ENCODE measurements at places on chromosomes 16 and 17.

- DNase-seq: no peak
These were observed 25.2 kb upstream of the ERN1 start for GRCh38 chr17:64155129-64155528.

DNA sequence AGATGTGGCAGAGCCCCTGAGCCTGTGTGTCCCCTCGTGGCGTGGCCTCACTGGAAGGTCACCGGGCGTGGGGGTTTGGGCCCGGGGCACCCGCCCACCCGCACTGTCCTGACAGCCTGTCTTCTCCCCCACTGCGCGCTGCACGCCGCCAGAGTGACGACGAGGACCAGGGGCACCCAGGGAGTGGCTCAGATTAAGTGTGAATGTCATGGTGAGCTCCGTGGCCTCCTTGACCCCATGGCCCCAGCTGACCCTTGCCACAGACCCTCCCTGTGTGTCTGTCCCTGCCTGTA, 15.1 kb downstream of the PRSS27 start:
- no peak for DNase-seq

GRCh38 chr17:66850692-66851091, 15.8 kb downstream of the CACNG5 start:
- DNase-seq: no peak

- DNase-seq: peak; percentile 99
These were observed 1.6 kb upstream of the MRPL58 start for GRCh38 chr17:75010683-75011400.

- DNase-seq: no peak
These were observed 2.2 kb downstream of the NT5M start for GRCh38 chr17:17305281-17305801.

DNA sequence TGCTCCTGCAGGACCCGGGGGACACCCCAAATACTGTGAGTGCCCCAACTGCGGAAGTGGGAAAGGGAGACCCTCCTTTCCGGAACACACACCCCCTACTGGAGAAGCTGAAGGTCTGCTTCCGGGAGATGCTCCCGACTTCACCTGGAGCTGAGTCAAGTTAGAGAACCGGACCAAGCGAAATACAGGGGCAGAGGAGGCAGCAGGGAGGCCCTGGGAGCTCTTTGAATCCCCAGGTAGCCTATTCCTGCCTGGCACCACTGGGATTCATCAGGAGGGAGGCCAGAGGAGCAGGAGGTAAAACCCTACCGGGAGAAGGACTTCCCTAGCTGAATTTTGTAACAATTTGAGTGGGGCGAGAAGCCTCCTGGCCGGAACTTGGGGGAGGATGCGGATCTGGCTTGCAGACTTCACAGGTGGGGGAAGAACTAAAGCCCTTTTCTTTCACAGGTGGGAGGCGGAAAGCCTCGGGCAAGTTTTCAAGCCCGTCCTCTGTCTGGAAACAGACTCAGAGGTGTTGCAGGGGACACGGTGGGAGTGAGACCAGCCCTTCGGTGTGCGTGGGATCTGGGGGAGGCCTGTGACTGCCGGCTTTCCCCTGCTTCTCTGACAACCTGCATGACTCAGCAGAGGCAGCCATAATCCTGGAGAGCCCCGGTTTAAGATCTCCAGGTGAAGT, 22.4 kb upstream of the TEKT1 start:
- DNase-seq: no peak

GRCh38 chr16:83953796-83954576, 946 bp downstream of the OSGIN1 start:
- peak; percentile 49 for DNase-seq

- DNase-seq: no peak
These were observed 3.6 kb downstream of the SNTB2 start for GRCh38 chr16:69190598-69190997.

DNA sequence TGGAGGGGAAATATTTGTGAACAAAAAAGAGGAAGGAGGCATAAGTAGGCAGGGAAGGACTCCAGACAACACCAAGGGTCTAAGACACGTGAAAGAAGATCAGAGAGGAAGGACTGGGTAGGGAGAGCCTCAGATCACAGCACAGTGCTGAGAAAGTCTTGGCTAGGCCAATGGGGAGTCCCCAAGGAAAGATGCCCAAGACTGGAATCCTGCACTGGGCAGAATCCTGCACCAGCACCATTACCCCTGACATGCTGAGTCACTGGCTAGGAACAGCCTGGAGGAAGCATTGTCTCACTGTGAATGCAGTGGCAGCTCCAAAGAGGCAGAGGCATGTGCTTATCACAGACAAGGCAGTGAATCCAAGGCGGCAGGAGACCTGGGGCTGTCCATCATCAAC, 19.2 kb downstream of the CLEC19A start:
- no peak for DNase-seq

DNA sequence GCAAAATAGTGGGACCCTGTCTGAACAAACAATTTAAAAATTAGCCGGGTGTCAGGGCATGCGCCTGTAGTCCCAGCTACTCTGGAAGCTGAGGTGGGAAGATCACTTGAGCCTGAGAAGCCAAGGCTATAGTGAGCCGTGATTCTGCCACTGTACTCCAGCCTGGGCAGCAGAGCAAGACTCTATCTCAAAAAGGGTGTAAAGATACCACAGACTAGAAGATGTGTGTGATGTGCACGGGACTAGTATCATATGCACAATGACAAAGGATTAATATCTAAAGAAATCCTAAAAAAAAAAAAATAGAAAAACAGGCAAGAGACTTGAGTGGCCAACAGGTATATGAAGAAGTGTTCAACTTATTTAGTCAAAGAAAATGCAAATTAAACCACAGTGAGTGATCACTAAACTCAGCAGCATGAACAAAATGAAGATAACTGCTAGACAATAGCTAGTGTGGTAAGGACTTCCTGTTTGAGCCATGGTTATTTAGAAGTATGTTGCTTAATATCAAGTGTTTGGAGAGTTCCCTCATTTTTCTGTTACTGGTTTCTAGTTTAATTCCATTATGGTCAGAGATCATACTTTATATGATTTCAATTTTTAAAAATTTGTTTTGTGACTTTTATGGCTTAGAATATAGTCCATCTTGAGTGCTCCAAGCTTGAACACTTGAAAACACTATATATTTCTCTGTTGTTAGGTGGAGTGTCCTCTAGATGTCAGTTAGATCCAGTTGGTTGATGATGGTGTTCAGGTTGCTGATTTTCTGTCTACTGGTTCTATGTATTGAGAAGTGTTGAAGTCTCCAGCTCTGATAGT, 14.7 kb upstream of the SLX4 start:
- DNase-seq: no peak

- DNase-seq: no peak
These were observed 4.8 kb upstream of the USP10 start for GRCh38 chr16:84694980-84695379.

DNA sequence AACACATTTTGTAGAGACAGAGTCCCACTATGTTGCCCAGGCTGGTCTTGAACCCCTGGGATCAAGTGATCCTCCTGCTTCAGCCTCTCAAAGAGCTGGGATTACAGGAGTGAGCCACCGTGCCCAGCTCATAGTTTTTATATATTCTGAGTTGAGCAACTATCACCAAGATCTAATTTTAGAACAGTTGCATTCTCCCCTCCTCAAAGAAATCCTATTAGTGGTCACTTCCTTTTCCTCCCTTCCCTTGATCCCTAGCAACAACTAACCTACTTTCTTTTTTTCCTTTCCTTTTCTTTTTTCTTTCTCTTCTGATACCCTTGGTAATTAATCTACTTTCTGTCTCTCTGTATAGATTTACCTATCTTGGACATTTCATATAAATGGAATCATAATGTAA, 61.5 kb upstream of the B4GALNT2 start:
- DNase-seq: no peak

- no peak for DNase-seq
These were observed 28.2 kb upstream of the TNFRSF13B start for GRCh38 chr17:16999931-17000625.

- DNase-seq: no peak
These were observed 5.9 kb upstream of the ALKBH5 start for GRCh38 chr17:18177722-18178121.

DNA sequence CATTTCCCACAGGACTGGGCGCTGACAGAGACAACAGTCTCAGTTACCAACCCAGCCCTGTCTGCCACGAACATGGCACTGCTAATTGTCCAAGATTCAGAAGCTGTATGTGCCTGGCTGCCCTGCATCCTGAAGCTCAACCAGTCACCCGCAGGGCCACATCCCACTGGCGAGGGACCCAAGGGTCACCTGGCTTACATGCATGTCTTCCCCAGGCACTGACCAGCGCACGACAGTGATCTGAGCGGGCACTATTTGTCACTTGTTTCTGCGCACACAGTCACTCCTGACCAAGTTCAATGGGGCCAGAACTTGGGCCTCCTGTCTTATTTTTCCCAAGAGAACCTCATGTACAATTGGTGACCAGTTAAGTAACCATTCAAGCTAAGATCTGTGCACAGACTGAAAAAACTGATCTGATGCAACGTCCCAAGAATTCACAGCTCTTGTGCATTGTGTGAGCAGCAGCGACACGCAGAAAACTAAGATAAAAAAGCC, 13.1 kb downstream of the USP7 start:
- no peak for DNase-seq

DNA sequence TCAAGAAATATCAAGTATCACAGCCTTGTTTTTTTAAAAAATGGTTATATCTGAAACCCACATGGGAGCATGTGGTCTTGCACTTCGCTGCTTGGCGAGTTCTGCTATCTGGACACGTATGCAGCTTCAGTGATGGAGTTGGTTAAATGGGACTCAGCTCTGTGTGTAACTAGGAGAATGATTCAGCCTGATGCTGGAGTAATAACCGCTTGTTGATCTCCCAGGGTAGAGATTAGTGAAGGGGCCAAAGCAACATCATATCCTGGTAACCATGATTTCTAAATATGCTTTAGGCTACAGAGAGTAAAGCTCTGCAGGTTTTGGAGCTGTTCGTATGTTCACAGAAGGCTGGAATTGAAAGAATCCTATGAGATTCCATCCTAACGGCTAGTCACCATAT, 63.2 kb downstream of the IQCK start:
- no peak for DNase-seq

DNA sequence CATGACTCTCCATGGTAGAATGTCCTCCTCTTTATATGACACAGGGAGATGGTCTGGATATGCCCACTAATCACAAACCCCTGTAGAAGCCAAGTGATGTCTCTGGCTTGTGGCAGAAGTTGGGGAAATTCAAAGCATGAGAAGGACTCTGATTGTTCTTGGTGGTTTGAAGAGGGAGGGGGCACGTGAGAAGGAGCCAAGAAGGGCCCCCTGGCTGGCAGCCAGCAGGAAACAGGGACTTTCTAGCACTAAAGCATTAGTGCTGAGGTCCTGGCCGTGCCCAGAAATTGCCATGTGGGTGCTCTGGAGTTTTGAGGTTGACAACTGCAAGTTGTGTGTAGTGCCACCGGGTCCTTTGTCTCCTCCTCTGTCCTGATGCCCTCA, 199.9 kb downstream of the LGALS9B start:
- no peak for DNase-seq

- DNase-seq: no peak
These were observed 23.8 kb upstream of the ERN1 start for GRCh38 chr17:64153565-64154312.

DNA sequence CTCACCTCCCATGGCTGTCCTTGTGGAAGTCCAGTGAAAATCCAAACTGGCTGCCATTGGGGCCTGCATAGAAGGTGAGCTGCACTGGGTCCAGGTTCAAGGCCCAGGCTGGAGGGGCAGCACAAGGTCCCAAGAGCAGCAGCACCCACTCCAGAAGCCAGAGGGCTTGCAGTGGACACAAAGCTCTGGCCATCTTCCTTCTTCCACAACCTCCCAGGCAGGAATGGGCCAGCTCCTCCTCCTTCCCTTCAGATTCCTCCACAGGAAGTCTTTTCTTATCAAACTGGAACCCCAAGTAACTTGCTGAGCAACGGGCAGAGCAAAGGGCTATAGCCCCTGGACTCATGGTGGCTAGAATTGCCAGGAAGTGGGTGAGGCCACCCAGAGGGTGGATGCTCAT, at the start of gene ITGA2B:
TSS of gene ITGA2B (minus strand) at position 369 of the 400 bp plus-strand sequence. CDS start at position 193, 176 bp downstream.
- DNase-seq: no peak

GRCh38 chr17:30821871-30822723, 2.4 kb downstream of the CRLF3 start:
- no peak for DNase-seq

DNA sequence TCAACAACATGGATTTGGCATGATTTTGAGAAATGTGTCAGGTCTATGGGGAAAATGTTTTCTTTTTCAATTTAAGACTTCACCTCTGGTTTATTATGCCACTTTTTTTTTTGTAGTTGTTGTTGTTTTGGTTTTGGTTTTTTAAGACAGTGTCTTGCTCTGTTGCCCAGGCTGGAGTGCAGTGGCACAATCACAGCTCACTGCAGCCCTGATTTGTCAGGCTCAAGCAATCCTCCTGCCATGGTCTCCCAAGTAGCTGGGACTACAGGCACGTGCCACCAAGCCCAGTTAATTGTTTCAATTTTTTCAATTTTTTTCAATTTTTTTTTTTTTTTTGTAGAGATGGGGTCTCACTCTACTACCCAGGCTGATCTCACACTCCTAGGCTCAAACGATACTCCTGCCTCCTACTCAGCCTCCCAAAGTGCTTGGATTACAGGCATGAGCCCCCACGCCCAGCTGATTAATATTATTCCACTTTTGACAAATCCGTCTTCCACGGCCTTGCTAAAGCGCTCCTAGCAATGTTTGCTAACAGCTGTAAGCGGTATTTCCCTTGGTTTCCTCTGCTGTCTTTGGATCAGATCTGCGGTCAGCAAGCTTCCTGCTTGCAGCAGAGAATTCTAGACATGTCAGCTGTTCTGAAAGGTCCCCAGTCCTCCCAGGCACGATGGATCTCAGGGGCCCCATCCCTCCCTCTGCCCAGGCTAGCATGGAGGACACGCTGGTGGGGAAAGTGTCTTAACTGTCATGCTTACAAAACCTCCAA, 7.0 kb upstream of the MILR1 start:
- DNase-seq: peak; percentile 78

DNA sequence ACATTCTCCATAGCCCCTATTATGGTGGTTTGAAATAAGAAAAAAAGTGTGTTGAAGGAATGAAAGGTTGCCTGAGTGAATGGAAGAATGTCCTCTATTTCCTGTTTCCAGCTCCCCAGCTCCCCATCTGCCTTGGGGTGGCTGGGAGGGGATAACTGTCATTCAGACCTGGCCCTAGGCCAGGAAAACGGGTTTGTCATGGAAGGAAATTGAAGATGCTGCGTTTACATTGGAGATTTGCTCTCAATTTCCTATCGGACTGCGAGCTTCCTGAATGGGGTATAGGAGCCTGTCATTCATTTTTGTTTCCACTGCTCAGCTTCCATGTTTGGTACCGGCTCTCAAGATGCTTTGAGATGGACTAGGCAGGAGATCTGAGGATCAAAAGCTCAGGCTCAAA, 2.2 kb upstream of the FZD2 start:
- no peak for DNase-seq

GRCh38 chr16:67701420-67701819, 17.7 kb downstream of the GFOD2 start:
- DNase-seq: no peak

- peak; percentile 90 for DNase-seq
These were observed 89.8 kb downstream of the CYB561 start for GRCh38 chr17:63356337-63356757.

DNA sequence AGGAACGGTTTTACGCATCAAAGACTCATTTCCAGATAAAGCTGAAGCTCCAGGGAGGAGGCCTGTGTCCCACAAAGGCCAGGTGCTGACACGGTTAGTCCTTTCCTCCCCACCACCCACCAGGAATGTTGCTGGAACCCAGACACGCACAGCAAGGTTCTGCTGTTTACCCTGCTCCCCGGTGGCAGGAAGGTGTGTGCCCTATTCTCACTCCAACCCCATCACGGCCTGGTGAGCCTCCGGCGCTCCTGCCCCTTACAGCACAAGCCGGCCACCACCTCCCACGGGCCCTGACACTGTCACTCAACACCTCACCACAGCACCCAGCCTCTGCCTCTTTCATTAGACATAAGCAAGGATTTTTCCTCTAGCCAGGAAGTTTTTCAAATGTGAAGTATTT, 47.8 kb downstream of the ANKRD11 start:
- DNase-seq: no peak

- DNase-seq: no peak
These were observed 84.2 kb downstream of the ZFHX3 start for GRCh38 chr16:72963533-72964315.
